ENCODE measurements at places on chromosomes 11 and 22.

GRCh38 chr11:61472282-61472681, 36.3 kb upstream of the LRRC10B start:
- no peak for DNase-seq

- DNase-seq: no peak
Measured at GRCh38 chr22:49869086-49869830, 15.6 kb downstream of the ZBED4 start.

DNA sequence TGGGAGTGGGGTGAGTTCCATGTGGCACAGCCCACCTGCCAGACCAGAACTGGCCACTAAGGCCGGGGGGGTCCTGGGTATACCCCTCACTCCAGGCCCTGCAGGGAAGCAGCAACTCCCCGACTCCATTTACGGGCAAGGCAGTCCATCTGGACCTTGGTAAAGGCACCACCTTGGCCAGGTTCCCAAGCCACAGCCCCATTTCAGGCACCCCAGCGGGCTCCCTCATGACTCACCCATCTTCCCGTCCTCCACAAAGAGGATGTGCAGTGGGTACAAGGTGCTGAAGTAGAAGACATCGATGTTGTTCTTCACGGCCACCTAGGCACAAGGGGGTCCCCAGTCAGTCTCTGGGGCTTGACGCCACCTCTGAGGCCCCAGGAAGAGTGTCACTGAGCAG, 15.7 kb upstream of the RASL10A start:
- no peak for DNase-seq

DNA sequence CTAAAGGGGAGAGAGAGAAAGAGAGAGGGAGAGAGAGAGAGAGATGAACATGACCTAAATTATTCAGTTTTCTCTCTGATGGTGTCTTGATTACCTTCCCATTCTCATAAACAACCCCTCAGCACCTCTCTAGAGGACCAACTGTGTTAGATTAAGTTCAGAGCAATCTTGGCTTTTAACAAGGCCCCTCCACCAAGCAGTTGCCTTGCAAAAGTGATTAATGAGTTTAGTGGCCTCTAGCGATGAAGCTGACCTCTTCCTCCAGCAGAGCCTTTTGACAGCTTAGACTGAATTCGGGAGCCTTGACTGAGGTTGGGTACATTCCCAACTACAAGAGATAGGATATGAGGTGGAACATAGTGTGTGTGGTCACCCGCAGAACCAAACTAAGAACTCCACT, 66.1 kb downstream of the ARL14EP start:
- no peak for DNase-seq

DNA sequence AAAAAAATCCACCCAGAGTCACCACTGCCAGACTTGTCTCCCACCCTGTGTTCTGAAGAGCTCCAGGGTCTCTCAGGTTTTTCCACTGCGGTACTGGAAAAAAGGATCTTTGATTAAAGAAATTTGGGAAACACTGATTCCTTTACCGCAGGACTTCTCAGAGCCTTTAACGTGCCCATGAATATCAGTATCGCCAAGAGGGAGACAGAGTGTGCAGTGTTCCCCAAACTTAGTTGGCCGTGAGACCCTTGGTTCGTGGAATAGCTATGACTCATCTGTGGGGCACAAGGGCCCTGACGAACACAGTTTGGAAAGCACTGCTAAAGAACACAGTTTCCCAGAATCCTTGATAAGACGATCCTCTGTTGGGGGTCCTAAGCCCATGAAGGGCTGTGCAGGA, 31.7 kb downstream of the SYT7 start:
- no peak for DNase-seq

DNA sequence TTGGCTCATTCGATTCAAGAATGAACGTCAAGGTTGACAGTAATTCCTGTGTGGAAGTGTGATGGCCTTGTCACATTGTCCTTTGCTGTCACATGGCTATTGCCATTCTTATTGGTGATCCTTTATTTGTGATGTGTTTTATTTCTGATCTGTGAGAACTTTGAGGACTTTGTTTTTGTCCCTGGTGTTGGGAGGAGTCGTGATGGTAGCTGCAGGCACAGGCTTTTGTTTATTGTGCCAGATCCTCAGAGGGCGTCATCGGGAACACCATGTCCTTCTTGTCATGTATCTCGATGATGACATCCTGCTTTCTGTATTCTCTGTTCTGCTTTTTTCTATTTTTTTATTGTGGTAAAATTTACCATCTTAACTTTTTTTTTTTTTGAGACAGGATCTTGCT, 5.6 kb downstream of the PICK1 start:
- no peak for DNase-seq

DNA sequence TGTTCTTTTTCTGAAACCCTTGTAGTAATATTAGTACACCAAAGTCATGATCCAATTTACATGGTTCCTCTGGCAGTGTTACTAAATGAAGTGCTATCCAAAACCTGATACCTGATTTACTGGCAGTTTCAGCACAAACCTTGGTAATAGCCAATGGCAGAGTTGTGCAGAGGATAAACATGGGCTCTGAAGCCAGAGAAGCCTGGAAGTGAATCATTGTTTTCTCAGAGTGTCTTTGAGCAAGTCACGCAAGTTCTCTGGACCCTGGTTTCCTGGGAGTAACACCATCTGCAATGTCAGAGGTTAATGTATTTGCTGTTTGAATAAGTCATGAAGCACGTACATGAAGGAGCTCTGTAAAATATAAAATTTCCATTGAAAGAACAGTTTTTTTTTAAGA, 222.3 kb upstream of the NARS2 start:
- no peak for DNase-seq

GRCh38 chr11:81655351-81655750, 1078.3 kb downstream of the FAM181B start:
- DNase-seq: no peak

- DNase-seq: no peak
Measured at GRCh38 chr11:6323291-6323905, 3.1 kb upstream of the CAVIN3 start.

- DNase-seq: no peak
Measured at GRCh38 chr22:41827671-41828070, 5.2 kb upstream of the SREBF2 start.

DNA sequence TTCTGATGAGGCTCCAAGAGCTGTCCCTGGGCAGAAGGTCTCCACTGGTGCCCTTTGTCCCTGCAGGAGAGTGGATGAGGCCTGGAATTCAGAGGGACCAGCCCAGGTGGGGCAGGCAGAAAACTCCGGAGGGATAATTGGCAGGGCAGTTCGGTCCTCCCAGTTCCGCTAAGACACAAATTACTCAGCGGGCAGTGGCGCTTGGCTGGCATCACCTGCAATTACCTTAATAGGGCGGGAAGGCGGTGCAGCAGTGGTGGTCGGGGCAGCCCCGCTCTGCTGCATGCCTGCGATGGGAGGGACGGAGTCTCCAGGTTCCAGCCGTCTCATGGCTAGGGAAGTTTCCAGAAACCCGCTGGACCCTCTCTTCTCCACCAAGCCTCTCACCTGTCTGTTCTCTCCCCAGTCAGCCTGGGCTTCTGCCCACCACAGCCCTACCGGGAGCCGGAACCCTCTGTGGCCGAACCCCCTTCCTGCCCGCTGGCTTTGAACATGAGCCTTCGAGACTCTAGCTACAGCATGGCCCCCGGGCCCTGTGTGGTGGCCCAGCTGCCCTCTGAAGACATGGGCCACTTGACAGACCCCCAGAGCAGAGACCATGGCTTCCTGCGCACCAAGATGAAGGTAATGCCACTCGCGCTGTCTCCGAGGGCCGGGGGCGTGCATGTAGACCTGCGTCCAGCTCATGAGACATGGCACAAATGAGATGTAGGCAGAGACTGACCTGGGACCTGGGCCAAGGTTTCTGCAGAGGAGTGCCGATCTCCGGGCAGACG, 7.0 kb downstream of the OVOL1 start:
- DNase-seq: no peak

- DNase-seq: no peak
Measured at GRCh38 chr11:117193130-117194020, 5.8 kb upstream of the TAGLN start.

GRCh38 chr11:130022799-130023198, 20.2 kb upstream of the PRDM10 start:
- DNase-seq: no peak
